NT2/D1 (cell line): ENCODE measurements at places on chromosomes 6 and 20.

- DNase-seq, result no peak
These were observed 343.6 kb downstream of the FRK start for GRCh38 chr6:115717062-115717461.

- DNase-seq, result no peak
These were observed 5.1 kb downstream of the BRPF3 start for GRCh38 chr6:36201612-36202011.

DNA sequence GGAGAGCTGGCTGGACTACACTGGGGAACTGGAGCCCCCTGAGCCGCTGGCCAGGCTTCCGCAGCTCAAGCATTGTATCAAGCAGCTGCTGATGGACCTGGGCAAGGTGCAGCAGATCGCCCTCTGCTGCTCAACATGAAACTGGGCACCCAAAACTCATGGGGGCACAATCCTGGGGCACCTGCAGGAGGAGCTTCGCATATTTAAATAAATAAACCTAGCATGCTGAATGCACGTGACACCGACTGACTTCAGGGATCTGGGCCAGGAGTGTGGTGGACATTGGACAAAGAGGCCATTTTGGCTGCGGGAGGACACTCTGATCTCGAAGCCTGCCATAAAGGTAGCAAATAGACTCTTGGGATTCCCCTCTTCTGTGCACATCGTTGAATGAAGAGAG, 6.8 kb downstream of the SCAND1 start:
- DNase-seq, result no peak

- DNase-seq, result no peak
These were observed 157.8 kb downstream of the TRIM27 start for GRCh38 chr6:28765978-28766351.

- DNase-seq, result no peak
These were observed 33.2 kb upstream of the NCOA3 start for GRCh38 chr20:47468290-47469050.

- peak; percentile 33 for DNase-seq
These were observed 97.0 kb downstream of the KCNB1 start for GRCh38 chr20:49385465-49385864.

DNA sequence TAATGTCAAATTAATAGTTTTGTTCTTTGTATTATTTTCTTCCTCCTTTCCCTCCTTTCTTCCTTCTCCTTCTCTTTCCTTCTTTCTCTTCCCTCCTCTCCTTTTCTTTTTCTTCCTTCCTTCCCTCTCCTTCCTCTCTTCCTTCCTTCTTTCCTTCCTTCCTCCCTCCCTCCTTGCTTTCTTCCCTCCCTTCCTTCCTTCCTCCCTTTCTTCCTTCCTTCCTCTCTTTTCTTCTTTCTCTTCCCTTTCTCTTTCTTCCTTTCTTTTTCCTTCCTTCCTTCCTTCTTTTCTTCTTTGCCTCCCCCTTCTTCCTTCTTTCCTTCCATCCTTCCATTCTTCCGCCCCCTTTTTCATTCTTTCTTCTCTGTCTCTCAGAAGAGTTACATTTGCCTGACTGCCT, 518.2 kb upstream of the ID4 start:
- DNase-seq, result no peak
